Breast epithelium (tissue), 4 donors: ENCODE measurements at places on chromosomes 3 and 15. TPM values are rescaled to one million over a fixed set of nuclear protein-coding genes. Genes with fewer than 3 reads are reported as not detected.
A peak's percentile ranks its signal among the peaks of the same experiment; 100 is the strongest.

GRCh38 chr15:78810362-78811123 lies 721 bp downstream of the ADAMTS7 start:
- no peaks in the 10 kb centered on the region for H3K4me1 ChIP-seq
- peak overlapping the region; percentile 78 for H3K4me3 ChIP-seq
- H3K27me3 ChIP-seq, result no peaks in the 10 kb centered on the region
- H3K36me3 ChIP-seq, result no peaks in the 10 kb centered on the region
- no peak for DNase-seq

The SCAANT1 gene
- not detected for total RNA-seq

GRCh38 chr15:92629276-92629974 lies 26.1 kb downstream of the FAM174B start:
- no peaks in the 10 kb centered on the region for H3K27me3 ChIP-seq
- H3K27ac ChIP-seq, result no peak overlapping the region
- no peak for DNase-seq
- no peak overlapping the region for H3K4me3 ChIP-seq

The C2CD4A gene
- total RNA-seq, result not detected

DNA sequence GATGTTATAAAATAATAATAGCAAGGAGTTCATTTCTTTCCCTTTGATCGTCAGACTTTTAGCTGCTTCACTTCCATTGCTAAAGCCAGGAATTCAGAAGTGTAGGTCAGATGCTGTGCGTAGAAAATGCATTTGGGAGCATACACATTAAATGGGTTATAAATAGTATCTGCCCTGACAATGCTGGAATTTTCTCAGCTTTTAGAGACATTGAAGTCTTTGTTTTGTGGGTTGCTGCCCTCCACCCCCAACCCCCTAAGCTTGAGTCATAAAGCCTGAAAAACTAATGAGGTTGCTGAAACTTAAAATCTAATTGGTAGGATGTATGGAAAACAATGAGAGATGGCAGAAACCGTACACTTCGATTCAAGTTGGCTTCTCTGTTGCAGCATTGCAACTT lies 81.9 kb downstream of the MITF start:
- H3K4me3 ChIP-seq, result no peak overlapping the region
- no peak overlapping the region for H3K27ac ChIP-seq
- H3K27me3 ChIP-seq, result no peaks in the 10 kb centered on the region
- H3K36me3 ChIP-seq, result no peaks in the 10 kb centered on the region

- no peaks in the 10 kb centered on the region for H3K4me1 ChIP-seq
- no peaks in the 10 kb centered on the region for H3K27me3 ChIP-seq
- no peak overlapping the region for H3K27ac ChIP-seq
- DNase-seq, result no peak
- no peaks in the 10 kb centered on the region for H3K36me3 ChIP-seq
- no peak overlapping the region for H3K4me3 ChIP-seq
These were observed 136.2 kb downstream of the EPHB1 start for GRCh38 chr3:134931045-134931785.

The TNK2 gene
- 24.9 TPM for total RNA-seq

The LIPH gene
- not detected for total RNA-seq

The TP53BP1 gene
- 65.5 TPM for total RNA-seq

GRCh38 chr15:43519196-43519595 lies 1.8 kb downstream of the MAP1A start:
- no peak overlapping the region for H3K4me3 ChIP-seq
- H3K27me3 ChIP-seq, result no peaks in the 10 kb centered on the region
- no peaks in the 10 kb centered on the region for H3K4me1 ChIP-seq
- DNase-seq, result no peak

The CXCR6 gene
- 4.3 TPM for total RNA-seq

- no peaks in the 10 kb centered on the region for H3K27me3 ChIP-seq
- H3K36me3 ChIP-seq, result no peaks in the 10 kb centered on the region
- DNase-seq, result no peak
- no peaks in the 10 kb centered on the region for H3K4me1 ChIP-seq
- H3K4me3 ChIP-seq, result no peak overlapping the region
- no peak overlapping the region for H3K27ac ChIP-seq
These were observed 21.6 kb downstream of the B4GALT4 start for GRCh38 chr3:119219069-119219468.

The DNAH1 gene
- total RNA-seq, result 10.8 TPM

GRCh38 chr15:28942046-28942445 lies 56.3 kb downstream of the APBA2 start:
- H3K36me3 ChIP-seq, result no peaks in the 10 kb centered on the region
- H3K27me3 ChIP-seq, result no peaks in the 10 kb centered on the region
- H3K27ac ChIP-seq, result no peak overlapping the region
- no peaks in the 10 kb centered on the region for H3K4me1 ChIP-seq

The SLC28A1 gene
- total RNA-seq, result not detected

The TRH gene
- not detected for total RNA-seq

GRCh38 chr3:155282385-155283091 lies 10.9 kb downstream of the STRIT1 start:
- H3K27me3 ChIP-seq, result no peaks in the 10 kb centered on the region
- H3K27ac ChIP-seq, result no peak overlapping the region
- no peak for DNase-seq
- no peaks in the 10 kb centered on the region for H3K4me1 ChIP-seq
- no peak overlapping the region for H3K4me3 ChIP-seq

GRCh38 chr3:160205606-160206005 lies 19.6 kb upstream of the C3orf80 start:
- no peak for DNase-seq
- no peak overlapping the region for H3K4me3 ChIP-seq
- H3K36me3 ChIP-seq, result no peaks in the 10 kb centered on the region
- H3K4me1 ChIP-seq, result no peaks in the 10 kb centered on the region

GRCh38 chr3:123324880-123325765 lies 123.4 kb downstream of the SEC22A start:
- peaks cover 10% of the 10 kb centered on the region for H3K4me1 ChIP-seq
- H3K4me3 ChIP-seq, result no peak overlapping the region
- no peak for DNase-seq
- no peaks in the 10 kb centered on the region for H3K36me3 ChIP-seq

GRCh38 chr3:127002195-127003174 lies 19.6 kb downstream of the PLXNA1 start:
- no peaks in the 10 kb centered on the region for H3K36me3 ChIP-seq
- peak overlapping the region; percentile 70 for H3K27ac ChIP-seq
- H3K4me3 ChIP-seq, result no peak overlapping the region
- H3K27me3 ChIP-seq, result no peaks in the 10 kb centered on the region
- DNase-seq, result peak; percentile 74

The GOLGA6A gene
- not detected for total RNA-seq

DNA sequence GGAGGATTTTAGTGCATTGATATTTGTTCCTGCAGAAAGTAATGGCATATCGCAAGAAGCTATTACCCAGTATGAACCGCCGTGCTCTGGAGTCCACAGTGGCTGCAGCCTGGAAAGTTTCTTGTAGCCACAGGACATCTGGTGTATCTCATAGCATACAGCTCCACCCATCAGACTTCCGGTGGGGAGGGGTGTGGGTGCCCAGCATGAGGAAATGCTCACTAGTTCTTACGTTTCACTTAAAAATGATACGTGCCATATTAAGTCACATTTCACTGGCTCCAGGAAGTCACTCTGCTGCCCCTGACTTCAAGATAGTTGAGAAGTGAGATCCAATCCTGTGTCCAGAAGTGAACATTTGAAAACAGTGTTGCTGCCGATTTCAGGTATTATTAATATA lies 990.4 kb downstream of the GBE1 start:
- no peak overlapping the region for H3K4me3 ChIP-seq
- no peaks in the 10 kb centered on the region for H3K4me1 ChIP-seq

The CFAP92 gene
- total RNA-seq, result 1.4 TPM

The C3orf22 gene
- total RNA-seq, result not detected

GRCh38 chr3:53777468-53777867 lies 68.8 kb downstream of the CHDH start:
- H3K27ac ChIP-seq, result peak overlapping the region; percentile 56
- H3K4me1 ChIP-seq, result no peaks in the 10 kb centered on the region
- DNase-seq, result no peak
- H3K4me3 ChIP-seq, result no peak overlapping the region

The KBTBD12 gene
- total RNA-seq, result not detected

The PLA2G4D gene
- total RNA-seq, result not detected

- peak overlapping the region; percentile 25 for H3K4me3 ChIP-seq
- H3K27me3 ChIP-seq, result no peaks in the 10 kb centered on the region
- H3K36me3 ChIP-seq, result no peaks in the 10 kb centered on the region
- no peaks in the 10 kb centered on the region for H3K4me1 ChIP-seq
- DNase-seq, result no peak
- H3K27ac ChIP-seq, result peak overlapping the region; percentile 79
These were observed 6.9 kb upstream of the MEIS2 start for GRCh38 chr15:37107071-37107743.

The CYP1A1 gene
- 4.8 TPM for total RNA-seq

- H3K4me3 ChIP-seq, result no peak overlapping the region
- no peak for DNase-seq
- no peaks in the 10 kb centered on the region for H3K27me3 ChIP-seq
- H3K27ac ChIP-seq, result no peak overlapping the region
- H3K36me3 ChIP-seq, result no peaks in the 10 kb centered on the region
These were observed 102.5 kb downstream of the GAP43 start for GRCh38 chr3:115725800-115726199.

DNA sequence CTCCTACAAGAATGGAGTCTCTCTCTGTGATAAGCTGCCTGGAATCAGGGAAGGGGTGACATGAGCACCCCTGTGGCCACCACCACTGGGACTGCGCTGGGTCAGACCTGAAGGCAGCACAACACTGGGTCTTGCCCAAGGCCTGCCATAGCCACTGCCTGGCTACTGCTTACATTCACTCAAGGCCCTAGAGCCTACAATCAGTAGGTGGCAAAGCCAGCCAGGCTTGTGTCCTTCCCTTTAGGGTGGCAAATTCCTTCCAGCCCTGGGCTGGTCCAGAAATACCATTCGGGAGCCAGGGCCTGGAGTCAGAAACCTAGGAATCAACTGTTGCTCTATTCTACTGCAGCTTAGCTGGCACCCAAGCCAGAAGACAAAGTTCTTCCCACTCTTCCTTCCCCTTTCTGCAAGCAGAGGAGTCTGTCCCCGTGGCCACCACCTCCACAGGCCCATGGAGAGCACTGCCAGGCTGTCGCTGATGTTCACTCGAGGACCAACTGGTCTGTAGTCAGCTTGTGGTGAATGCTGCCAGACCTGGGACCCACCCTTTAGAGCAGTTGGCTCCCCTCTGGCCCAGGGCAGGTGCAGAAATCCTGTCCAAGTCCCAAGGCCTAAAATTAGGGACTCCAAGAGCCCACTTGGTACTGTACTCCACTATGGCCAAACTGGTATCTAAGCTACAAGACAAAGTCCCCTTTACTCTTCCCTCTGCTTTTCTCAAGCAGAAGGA lies 307.4 kb downstream of the THSD4 start:
- no peak overlapping the region for H3K4me3 ChIP-seq
- no peak overlapping the region for H3K27ac ChIP-seq
- H3K36me3 ChIP-seq, result no peaks in the 10 kb centered on the region
- DNase-seq, result no peak
- H3K27me3 ChIP-seq, result no peaks in the 10 kb centered on the region
- no peaks in the 10 kb centered on the region for H3K4me1 ChIP-seq

GRCh38 chr3:37504583-37505357 lies 330.4 kb upstream of the LRRFIP2 start:
- no peak overlapping the region for H3K27ac ChIP-seq
- H3K4me3 ChIP-seq, result no peak overlapping the region
- H3K36me3 ChIP-seq, result no peaks in the 10 kb centered on the region
- no peaks in the 10 kb centered on the region for H3K4me1 ChIP-seq
- H3K27me3 ChIP-seq, result no peaks in the 10 kb centered on the region

DNA sequence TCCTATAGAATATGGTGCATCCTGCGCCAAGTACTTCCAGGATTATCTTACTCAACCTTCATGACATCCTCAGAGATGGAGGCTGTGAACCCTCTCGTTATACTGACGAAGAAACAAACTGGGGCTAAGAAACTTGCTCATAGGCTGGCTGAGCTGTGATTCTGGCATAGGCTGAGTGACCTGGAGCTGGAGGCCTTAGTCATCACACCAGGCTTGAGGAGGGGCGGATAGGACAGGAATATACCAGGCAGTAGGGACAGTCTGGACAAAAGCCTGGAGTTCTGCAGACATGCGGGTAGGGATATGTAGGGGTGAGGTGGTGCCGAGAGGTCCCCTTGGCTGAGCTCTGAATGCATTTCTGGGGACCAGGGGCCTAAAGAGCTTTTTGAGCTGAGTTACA lies 18.1 kb downstream of the HEMK1 start:
- no peak overlapping the region for H3K27ac ChIP-seq
- no peaks in the 10 kb centered on the region for H3K27me3 ChIP-seq
- no peaks in the 10 kb centered on the region for H3K4me1 ChIP-seq
- DNase-seq, result no peak
- no peak overlapping the region for H3K4me3 ChIP-seq
- no peaks in the 10 kb centered on the region for H3K36me3 ChIP-seq

DNA sequence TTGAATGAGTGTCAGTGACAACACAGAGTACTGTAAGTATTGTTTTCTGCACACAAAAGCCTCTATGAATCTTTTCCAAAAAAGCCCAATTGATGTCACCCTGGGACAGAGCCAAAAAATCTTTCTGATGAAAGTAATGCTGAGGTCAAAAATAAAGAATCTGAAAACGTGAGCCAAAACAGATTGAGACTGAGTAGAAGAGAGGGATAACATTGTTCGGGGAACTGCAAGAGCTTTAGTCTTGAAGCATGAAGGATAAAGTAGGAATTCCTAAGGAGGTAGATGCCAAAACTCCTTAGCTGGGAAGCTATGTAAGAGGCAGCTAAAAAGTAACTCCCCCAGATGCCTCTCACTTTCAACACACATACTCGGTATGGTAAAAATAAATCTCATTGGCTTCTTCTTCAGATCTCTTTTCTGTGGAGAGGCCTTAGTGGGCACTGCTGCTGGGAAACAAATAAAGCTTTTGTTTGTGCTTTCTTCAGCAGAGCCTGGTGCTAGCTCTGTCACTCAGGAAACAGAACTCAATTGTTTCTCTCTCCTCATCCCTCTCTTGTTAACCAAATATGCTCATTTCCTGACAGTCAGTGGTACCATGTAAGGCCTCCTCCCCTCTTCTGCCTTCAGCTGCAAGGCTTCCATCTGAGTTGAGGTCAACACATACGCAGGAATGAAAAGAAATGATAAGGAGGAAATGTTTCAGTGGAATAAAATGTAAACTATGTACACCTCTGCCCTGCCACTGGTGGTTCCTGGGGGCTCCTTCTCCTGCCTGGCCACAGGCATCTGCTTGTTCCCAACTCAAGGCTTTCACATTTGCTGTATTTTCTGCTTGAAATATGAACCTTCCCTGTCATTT lies 58.1 kb downstream of the CD200 start:
- peak; percentile 40 for DNase-seq
- H3K4me1 ChIP-seq, result no peaks in the 10 kb centered on the region
- no peaks in the 10 kb centered on the region for H3K36me3 ChIP-seq
- H3K27me3 ChIP-seq, result no peaks in the 10 kb centered on the region
- H3K27ac ChIP-seq, result peak overlapping the region; percentile 83

The CCR4 gene
- total RNA-seq, result 0.66 TPM

The C15orf62 gene
- total RNA-seq, result 0.48 TPM

GRCh38 chr3:110248666-110249065 lies 823.0 kb upstream of the NECTIN3 start:
- H3K27ac ChIP-seq, result no peak overlapping the region
- DNase-seq, result no peak
- H3K4me1 ChIP-seq, result no peaks in the 10 kb centered on the region
- no peak overlapping the region for H3K4me3 ChIP-seq
- no peaks in the 10 kb centered on the region for H3K27me3 ChIP-seq
